Astrocyte (in vitro differentiated cells and primary cell): ENCODE measurements at places on chromosomes 13 and 19. TPM values are rescaled to one million over a fixed set of nuclear protein-coding genes. Genes with fewer than 3 reads are reported as not detected.

TRPC4 gene
- 11.1 and 14.4 TPM in 2 replicates for total RNA-seq

CTXN1 gene
- 49.5 and 55.9 TPM in 2 replicates for total RNA-seq

PGLYRP1 gene
- not detected in 2 replicates for total RNA-seq

SLITRK6 gene
- total RNA-seq, result 5.9 and 6.3 TPM in 2 replicates

ZNF14 gene
- 3.2 and 4.4 TPM in 2 replicates for total RNA-seq

RNF225 gene
- 0.36 and 0.41 TPM in 2 replicates for total RNA-seq

LIN37 gene
- 12.7 and 15.6 TPM in 2 replicates for total RNA-seq

CYSLTR2 gene
- 0.48 and 2.1 TPM in 2 replicates for total RNA-seq

PSG6 gene
- 0.23 TPM in 1 of 2 replicates, not detected in the other for total RNA-seq

GARIN5A gene
- total RNA-seq, result not detected in 2 replicates

SSC5D gene
- total RNA-seq, result 46.8 and 66.1 TPM in 2 replicates

FXYD1 gene
- 0.52 and 1.1 TPM in 2 replicates for total RNA-seq

CALR3 gene
- total RNA-seq, result not detected in 2 replicates

ZNF283 gene
- 10.1 and 11.9 TPM in 2 replicates for total RNA-seq

MIA gene
- total RNA-seq, result 2.5 TPM in 2 replicates

PSG11 gene
- total RNA-seq, result 0.26 and 0.43 TPM in 2 replicates

SLITRK1 gene
- total RNA-seq, result 2.3 and 3.1 TPM in 2 replicates

EID2 gene
- 15.7 and 17.2 TPM in 2 replicates for total RNA-seq

DPRX gene
- not detected in 2 replicates for total RNA-seq

NLRP11 gene
- not detected in 2 replicates for total RNA-seq

LRRC8E gene
- 6.5 and 6.6 TPM in 2 replicates for total RNA-seq

LGALS14 gene
- total RNA-seq, result not detected in 2 replicates

CPB2 gene
- total RNA-seq, result not detected in 2 replicates

CCNA1 gene
- total RNA-seq, result 0.70 and 0.91 TPM in 2 replicates

LILRA1 gene
- not detected in 2 replicates for total RNA-seq

METTL21C gene
- not detected in 2 replicates for total RNA-seq

LILRB3 gene
- total RNA-seq, result not detected in 2 replicates

DENND1C gene
- total RNA-seq, result 0.19 TPM in 1 of 2 replicates, not detected in the other

ZIM2 gene
- total RNA-seq, result not detected in 2 replicates

ZNF766 gene
- 13.2 and 16.5 TPM in 2 replicates for total RNA-seq

ASF1B gene
- total RNA-seq, result 1.1 and 1.9 TPM in 2 replicates

CACNG7 gene
- total RNA-seq, result 3.5 and 4.4 TPM in 2 replicates

MEDAG gene
- total RNA-seq, result 1.2 and 1.5 TPM in 2 replicates

WDR88 gene
- not detected in 2 replicates for total RNA-seq

ZNF575 gene
- 1.3 and 1.4 TPM in 2 replicates for total RNA-seq

URAD gene
- total RNA-seq, result not detected in 2 replicates

PGLYRP2 gene
- total RNA-seq, result not detected in 2 replicates

LIM2 gene
- total RNA-seq, result not detected in 2 replicates

ZNF497 gene
- total RNA-seq, result 0.43 and 0.55 TPM in 2 replicates

OR7A10 gene
- not detected in 2 replicates for total RNA-seq

MISP3 gene
- 0.70 and 0.79 TPM in 2 replicates for total RNA-seq

HIPK4 gene
- total RNA-seq, result 0.12 TPM in 1 of 2 replicates, not detected in the other
